Mesenchymal stem cell (in vitro differentiated cells and primary cell): ENCODE measurements at places on chromosomes 3 and 15.

DNA sequence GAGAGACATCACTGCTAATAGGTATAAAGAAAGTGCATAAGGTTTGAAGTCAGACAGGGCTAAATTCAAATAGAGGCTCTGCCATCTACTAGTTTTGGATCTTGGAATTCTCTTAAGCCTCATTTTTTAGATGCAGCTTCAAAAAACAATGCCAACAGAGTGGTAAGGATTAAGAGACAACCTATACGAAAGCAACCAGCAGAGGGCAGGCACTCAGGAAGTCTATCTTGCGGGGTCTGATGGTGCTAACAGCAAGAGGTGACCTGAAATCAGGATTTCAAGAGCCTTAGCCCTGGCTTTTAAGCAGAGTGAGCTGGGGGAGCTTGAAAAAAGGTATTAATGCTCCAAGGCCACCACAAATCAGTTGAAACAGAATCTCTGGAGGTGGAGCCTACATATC, 40.7 kb downstream of the LDHAL6B start:
- DNase-seq = peak; percentile 70

DNA sequence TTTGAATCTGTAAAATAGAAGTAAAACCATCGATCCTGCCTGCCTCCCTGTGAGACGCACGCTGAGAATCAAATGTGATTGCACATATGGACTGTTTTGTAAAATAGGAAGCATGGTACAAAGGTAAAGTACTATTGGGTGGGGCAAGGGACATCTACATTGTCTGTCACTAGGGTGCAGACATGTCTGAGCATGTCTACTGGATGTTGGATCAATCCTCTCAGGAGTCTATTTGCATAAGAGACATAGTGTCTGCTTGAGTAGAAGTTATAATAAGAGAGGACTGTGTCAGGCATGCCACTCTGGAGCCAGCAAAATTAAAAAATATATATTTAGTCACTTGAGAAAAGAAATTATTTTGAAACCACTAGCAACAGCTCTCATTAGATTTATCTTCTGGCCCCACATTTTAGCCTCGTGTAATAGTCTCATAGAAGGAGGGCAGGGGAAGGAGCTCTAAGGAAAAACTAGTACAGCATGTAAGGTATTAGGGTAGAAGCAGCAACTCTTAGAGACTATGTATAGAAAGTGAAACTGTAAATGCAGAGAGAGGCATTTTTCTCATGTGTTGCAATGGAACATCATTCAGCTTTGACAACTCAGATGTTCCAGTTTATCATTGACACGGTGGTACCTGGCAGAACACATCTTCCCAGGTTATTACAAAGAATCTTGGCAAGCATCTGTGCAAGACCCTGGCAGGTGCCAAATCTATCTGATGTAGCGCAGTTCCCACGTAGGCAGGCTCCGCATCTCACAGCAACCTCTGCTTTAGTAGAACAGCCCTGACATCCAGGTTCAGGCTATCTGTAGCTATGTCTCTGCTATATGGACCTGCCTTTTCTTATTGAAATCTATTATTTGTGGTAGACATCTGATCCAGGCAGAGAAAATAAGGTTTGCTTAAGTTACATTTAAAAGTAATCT, 85.2 kb upstream of the CHL1 start:
- no peak for DNase-seq

GRCh38 chr15:77224352-77224751, 153.4 kb upstream of the TSPAN3 start:
- DNase-seq = peak; percentile 33

DNA sequence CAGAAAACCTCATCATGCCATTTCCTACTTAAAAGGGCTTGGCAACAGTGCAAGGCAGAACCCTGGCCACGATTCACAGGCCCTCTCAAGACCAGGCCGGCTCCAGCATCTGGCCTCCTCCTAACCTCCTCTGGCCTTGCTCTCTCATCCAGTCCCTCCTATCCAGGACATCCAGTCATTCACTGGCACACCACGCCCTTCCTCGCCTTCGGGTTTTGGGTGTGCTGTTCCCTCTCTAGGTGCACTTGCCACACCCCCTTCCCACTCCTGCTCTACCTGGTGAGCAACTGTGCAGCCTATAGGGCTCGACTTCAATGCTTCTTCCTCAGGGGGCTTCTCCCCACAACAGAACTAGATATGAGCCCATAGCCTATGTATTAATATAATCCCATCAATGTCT, 317.1 kb downstream of the ARRDC4 start:
- no peak for DNase-seq

DNA sequence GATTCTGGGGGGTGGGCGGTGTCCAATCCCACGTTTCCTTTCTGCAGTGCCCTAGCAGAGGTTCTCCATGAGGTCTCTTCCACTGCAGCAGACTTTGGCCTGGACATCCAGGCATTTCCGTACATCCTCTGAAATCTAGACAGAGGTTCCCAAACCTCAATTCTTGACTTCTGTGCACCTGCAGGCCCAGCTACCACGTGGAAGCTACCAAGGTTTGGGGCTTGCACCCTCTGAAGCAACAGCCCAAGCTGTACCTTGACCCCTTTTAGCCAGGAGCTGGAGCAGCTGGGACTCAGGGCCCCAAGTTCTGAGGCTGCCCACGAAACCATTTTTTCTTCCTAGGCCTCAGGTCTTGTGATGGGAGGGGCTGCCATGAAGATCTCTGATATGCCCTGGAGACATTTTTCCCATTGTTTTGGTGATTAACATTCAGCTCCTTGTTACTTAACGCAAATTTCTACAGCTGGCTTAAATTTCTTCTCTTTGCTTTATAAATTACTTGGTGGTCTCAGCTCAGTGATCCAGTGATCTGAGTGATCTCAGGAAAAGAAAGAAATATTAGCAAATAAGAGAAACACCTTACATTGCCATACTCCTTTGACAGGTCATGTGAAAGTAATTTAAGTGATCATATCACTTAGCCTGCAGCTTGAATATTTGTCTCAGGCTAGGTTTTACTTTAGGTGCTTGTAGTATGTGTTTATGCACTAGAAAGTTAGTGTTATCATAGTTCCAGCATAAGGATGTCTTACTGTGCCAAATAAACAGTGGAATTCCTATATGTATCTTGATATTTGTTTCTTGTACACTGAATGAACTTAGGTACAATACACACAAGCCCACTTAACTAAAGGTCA, 3.0 kb downstream of the SNAP23 start:
- no peak for DNase-seq
